ENCODE measurements at places on chromosomes 7 and 10. TPM values are rescaled to one million over a fixed set of nuclear protein-coding genes. Genes with fewer than 3 reads are reported as not detected.

STRIP2 gene
- 1.9 TPM for total RNA-seq

MRLN gene
- 0.47 TPM for total RNA-seq

LDB3 gene
- total RNA-seq = 0.38 TPM

UNC5B gene
- total RNA-seq = 4.2 TPM

NEUROG3 gene
- total RNA-seq = not detected

LRRTM3 gene
- total RNA-seq = 0.05 TPM

HKDC1 gene
- total RNA-seq = 15.3 TPM

MUC3A gene
- total RNA-seq = 1.4 TPM

ZNF239 gene
- 5.8 TPM for total RNA-seq

C7orf33 gene
- total RNA-seq = not detected

A1CF gene
- total RNA-seq = 0.05 TPM

Data from thymus (tissue), 14 donors.